ENCODE measurements at places on chromosomes 11 and 22.

DNA sequence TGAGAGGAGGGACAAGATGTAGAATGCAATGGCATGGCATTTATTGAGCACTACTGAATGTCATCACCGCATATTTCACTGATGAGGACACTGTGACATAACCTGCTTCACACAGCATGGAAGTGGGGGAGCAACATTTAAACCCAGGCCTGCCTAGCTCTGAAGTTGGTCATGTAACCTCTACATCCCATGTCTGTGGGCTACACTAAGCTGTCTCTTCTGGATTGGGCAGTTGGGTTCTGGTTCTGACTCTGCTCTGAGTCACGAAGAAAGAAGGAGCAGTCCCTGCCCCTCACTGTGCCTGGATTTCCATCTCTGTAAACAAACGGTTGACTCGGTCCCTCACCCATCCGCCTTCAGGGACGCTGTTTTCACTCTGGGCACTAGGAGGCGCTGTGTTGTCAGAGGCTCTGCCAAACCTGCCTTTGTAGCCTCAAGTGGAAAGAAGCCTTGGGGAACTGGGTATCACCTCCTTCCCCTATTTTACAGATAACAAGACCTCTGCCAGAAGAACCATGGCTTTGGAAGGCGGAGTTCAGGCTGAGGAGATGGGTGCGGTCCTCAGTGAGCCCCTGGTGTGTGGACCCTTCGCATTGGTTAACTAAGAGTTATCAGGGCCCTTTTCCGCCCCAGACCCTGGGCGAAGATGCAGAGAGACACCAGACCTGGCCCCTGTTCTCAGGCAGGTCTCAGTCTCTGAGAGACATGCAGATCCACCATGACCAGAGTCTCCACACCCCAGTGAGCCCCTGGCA is 12.7 kb upstream of the ARHGEF17 start:
- no peak overlapping the region for H3K27ac ChIP-seq
- H3K4me1 ChIP-seq, result peaks cover 4% of the 10 kb centered on the region
- no peaks in the 10 kb centered on the region for H3K36me3 ChIP-seq
- H3K27me3 ChIP-seq, result no peaks in the 10 kb centered on the region

GRCh38 chr11:66970807-66971442 is 4.2 kb upstream of the C11orf86 start:
- H3K36me3 ChIP-seq, result no peaks in the 10 kb centered on the region
- H3K4me3 ChIP-seq, result no peak overlapping the region
- H3K27me3 ChIP-seq, result no peaks in the 10 kb centered on the region
- no peak overlapping the region for H3K27ac ChIP-seq
- H3K4me1 ChIP-seq, result peaks cover 12% of the 10 kb centered on the region

GRCh38 chr11:22331771-22332170 is 6.4 kb upstream of the SLC17A6 start:
- no peaks in the 10 kb centered on the region for H3K36me3 ChIP-seq
- H3K4me3 ChIP-seq, result no peak overlapping the region
- no peak for DNase-seq
- H3K27ac ChIP-seq, result no peak overlapping the region
- no peaks in the 10 kb centered on the region for H3K4me1 ChIP-seq

DNA sequence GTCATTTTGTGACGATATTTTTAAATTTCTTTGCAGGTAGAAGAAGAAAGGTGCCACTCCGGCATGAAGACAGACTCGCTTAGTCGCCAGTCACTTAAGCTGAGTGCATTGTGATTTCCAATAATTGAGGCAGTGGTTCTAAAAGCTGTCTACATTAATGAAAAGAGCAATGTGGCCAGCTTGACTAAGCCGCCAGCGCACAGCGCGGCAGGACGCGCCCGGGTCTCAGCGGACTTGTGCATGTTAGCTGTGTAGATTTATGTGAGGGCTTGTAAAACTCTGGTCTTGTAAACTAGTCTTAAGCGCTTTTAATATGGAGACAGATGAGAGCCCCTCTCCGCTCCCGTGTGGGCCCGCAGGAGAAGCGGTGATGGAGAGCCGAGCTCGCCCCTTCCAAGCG is 5.6 kb downstream of the DGCR8 start:
- H3K4me3 ChIP-seq, result no peak overlapping the region
- DNase-seq, result no peak
- H3K27ac ChIP-seq, result no peak overlapping the region
- peaks cover 46% of the 10 kb centered on the region for H3K4me1 ChIP-seq
- H3K27me3 ChIP-seq, result peaks cover 2% of the 10 kb centered on the region
- H3K36me3 ChIP-seq, result peaks cover 10% of the 10 kb centered on the region

GRCh38 chr11:83035070-83035854 is 36.4 kb downstream of the RAB30 start:
- DNase-seq, result no peak
- no peaks in the 10 kb centered on the region for H3K27me3 ChIP-seq
- H3K4me1 ChIP-seq, result peaks cover 29% of the 10 kb centered on the region
- H3K36me3 ChIP-seq, result peaks cover 4% of the 10 kb centered on the region

- peaks cover 5% of the 10 kb centered on the region for H3K4me1 ChIP-seq
- peaks cover 20% of the 10 kb centered on the region for H3K36me3 ChIP-seq
- no peak overlapping the region for H3K4me3 ChIP-seq
- no peaks in the 10 kb centered on the region for H3K27me3 ChIP-seq
Measured at GRCh38 chr11:9783986-9784385, 120.1 kb downstream of the SWAP70 start.

- H3K27ac ChIP-seq, result no peak overlapping the region
- peaks cover 8% of the 10 kb centered on the region for H3K4me1 ChIP-seq
- H3K36me3 ChIP-seq, result no peaks in the 10 kb centered on the region
- peaks cover 24% of the 10 kb centered on the region for H3K27me3 ChIP-seq
Measured at GRCh38 chr11:35605706-35606105, 12.6 kb upstream of the FJX1 start.

DNA sequence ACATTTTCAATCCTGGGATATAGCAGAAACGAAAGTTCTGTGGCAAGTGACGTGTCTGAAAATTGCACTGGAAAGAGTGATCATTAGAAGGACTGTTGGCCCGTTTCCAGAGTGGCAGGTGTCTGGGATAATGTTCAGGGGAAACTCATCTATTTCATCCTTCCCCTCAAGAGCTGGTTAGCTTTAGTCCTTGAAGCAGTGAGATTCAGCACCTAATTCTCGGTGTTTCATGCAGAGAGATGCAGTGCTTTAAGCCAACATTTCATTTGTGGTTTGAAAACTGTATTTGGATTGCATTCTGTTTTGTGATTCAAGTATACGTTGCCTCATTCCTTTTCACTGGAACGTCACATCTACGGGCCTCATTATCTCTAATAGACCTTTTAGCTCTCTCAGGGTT is 205.0 kb upstream of the RAG2 start:
- no peaks in the 10 kb centered on the region for H3K36me3 ChIP-seq
- H3K4me1 ChIP-seq, result no peaks in the 10 kb centered on the region
- no peak overlapping the region for H3K27ac ChIP-seq
- H3K4me3 ChIP-seq, result no peak overlapping the region

- H3K4me3 ChIP-seq, result no peak overlapping the region
- no peak overlapping the region for H3K27ac ChIP-seq
- H3K4me1 ChIP-seq, result peaks cover 11% of the 10 kb centered on the region
- no peaks in the 10 kb centered on the region for H3K36me3 ChIP-seq
- H3K27me3 ChIP-seq, result peaks cover 3% of the 10 kb centered on the region
Measured at GRCh38 chr11:134950692-134951304, 538.8 kb upstream of the B3GAT1 start.

DNA sequence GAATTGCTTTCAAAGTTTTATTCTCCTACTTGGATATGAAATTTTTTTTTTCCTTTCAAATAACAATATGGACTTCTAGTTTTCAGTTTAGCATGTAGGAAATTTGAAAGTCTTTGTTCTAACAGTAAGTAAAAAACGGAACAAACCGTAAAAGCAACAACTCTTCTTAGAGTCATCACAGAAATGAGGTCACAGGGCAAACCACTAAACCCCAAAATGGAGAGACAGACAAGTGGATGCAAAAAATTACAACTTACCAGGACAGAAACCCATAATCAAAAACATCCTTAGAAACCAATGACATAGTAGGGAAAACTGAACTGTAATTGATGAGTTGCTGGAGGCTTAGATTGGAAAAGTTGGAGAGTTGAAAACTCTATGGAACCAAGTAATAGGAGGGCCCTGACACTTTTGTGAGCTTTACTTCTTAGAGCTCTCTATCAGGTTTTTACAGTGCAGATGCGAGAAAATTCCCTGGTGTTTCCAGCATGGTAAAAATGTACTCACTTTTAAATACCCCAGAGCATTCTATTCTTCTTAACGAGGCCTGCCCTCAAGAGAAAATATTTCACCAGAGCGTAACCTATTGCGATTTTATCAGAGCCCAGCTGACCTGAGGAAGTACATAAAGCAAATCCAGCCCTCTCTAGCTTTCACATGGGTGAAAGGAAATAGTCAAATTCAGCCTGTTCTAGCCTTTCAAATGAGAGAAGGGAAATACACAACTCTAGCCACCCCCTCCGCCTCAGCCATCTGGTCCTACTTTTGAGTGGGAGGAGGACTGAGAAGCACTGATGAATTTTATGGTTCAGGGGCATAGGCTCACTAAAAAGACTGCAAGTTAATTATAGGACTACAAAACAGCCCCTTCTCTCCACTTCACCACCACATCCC is 39.1 kb downstream of the CASP12 start:
- no peaks in the 10 kb centered on the region for H3K36me3 ChIP-seq
- H3K4me1 ChIP-seq, result peaks cover 11% of the 10 kb centered on the region
- H3K27ac ChIP-seq, result no peak overlapping the region
- DNase-seq, result no peak

- no peak for DNase-seq
- no peak overlapping the region for H3K4me3 ChIP-seq
- H3K36me3 ChIP-seq, result peaks cover 27% of the 10 kb centered on the region
- no peak overlapping the region for H3K27ac ChIP-seq
- peaks cover 4% of the 10 kb centered on the region for H3K4me1 ChIP-seq
- no peaks in the 10 kb centered on the region for H3K27me3 ChIP-seq
Measured at GRCh38 chr11:74069146-74070046, 60.5 kb upstream of the UCP3 start.

- no peak overlapping the region for H3K4me3 ChIP-seq
- peaks cover 20% of the 10 kb centered on the region for H3K4me1 ChIP-seq
- peaks cover 50% of the 10 kb centered on the region for H3K36me3 ChIP-seq
- DNase-seq, result no peak
- no peak overlapping the region for H3K27ac ChIP-seq
Measured at GRCh38 chr22:45707605-45708004, 36.0 kb downstream of the ATXN10 start.

DNA sequence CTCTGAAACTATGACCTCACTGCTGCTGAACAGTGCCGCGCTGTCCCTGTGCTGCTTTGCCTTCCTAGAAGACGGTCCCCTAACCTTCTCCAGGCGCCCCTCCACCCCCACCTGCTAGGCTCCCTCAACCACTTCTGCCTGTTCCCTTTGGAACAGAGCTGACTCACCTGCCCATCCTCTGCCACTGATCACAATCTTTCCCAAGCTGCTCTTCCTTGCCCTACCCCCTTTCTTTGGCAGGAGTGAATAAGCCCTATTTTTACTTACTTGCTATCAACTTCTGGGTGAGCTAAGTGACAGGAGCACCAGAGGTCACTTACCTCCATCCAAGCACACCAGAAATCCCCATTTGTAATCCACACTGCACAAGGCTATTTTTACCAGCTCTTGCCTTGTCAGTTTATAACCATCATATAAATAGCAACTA is 116.0 kb upstream of the BID start:
- no peak overlapping the region for H3K4me3 ChIP-seq
- no peaks in the 10 kb centered on the region for H3K4me1 ChIP-seq
- H3K27me3 ChIP-seq, result no peaks in the 10 kb centered on the region

DNA sequence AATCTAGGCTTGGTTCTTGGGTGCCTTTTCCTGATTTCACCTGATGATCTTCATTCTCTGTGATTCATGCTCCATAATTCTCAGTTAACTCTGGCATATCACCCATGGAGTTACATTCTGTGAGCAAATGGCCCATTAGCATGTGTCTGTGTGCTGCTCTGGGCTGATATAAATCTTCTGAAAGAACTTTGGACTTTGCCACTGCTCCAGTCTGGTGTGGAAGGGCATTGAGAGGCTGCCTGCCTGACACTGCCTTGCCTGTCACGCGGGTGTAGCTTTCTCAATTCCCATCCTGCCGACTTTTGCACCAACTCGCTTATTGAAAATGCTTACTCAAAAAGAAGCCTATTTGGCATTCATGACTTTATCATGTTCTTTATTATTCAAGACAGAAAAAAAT is 42.2 kb downstream of the FAT3 start:
- H3K36me3 ChIP-seq, result no peaks in the 10 kb centered on the region
- no peak overlapping the region for H3K27ac ChIP-seq
- peaks cover 3% of the 10 kb centered on the region for H3K4me1 ChIP-seq
- no peaks in the 10 kb centered on the region for H3K27me3 ChIP-seq
- no peak for DNase-seq

GRCh38 chr22:17738386-17739128 is 35.7 kb downstream of the BID start:
- H3K27me3 ChIP-seq, result no peaks in the 10 kb centered on the region
- peak overlapping the region; percentile 57 for H3K27ac ChIP-seq
- H3K4me3 ChIP-seq, result no peak overlapping the region
- DNase-seq, result no peak

GRCh38 chr11:132960273-132961078 is 571.8 kb downstream of the OPCML start:
- H3K36me3 ChIP-seq, result peaks cover 2% of the 10 kb centered on the region
- H3K27ac ChIP-seq, result no peak overlapping the region
- H3K4me3 ChIP-seq, result no peak overlapping the region
- no peaks in the 10 kb centered on the region for H3K27me3 ChIP-seq
- H3K4me1 ChIP-seq, result peaks cover 12% of the 10 kb centered on the region
- DNase-seq, result no peak

- no peaks in the 10 kb centered on the region for H3K36me3 ChIP-seq
- no peaks in the 10 kb centered on the region for H3K27me3 ChIP-seq
- DNase-seq, result no peak
- no peak overlapping the region for H3K4me3 ChIP-seq
Measured at GRCh38 chr11:73151416-73151815, 9.3 kb upstream of the FCHSD2 start.

DNA sequence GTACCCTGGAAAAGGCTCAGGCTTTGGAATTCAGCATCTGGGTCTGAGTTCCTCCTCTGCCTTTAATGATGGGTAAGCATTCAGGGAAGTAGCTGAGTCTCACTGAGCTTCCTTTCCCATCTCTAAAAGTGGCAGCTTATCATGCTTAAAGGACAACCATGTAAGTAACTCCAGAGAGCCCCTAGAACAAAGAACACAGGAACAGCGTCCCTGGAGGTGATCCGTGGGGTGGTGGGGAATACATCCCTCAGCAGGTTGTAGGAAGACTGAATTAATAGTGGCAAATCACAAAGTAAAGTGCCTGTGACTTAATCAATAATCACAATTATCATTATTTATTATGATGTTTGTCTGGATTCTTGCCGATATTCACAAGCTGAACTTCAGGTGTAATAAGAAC is 114.7 kb upstream of the ISX start:
- H3K36me3 ChIP-seq, result no peaks in the 10 kb centered on the region
- H3K4me3 ChIP-seq, result no peak overlapping the region
- H3K27me3 ChIP-seq, result peaks cover 3% of the 10 kb centered on the region
- no peak for DNase-seq

All from neural crest cell (in vitro differentiated cells).